ENCODE measurements at places on chromosomes 6 and 20.

GRCh38 chr6:31663961-31664789 is 622 bp downstream of the GPANK1 start:
- no peaks in the 10 kb centered on the region for H3K27me3 ChIP-seq
- DNase-seq, result no peak
- H3K36me3 ChIP-seq, result peaks cover 29% of the 10 kb centered on the region

DNA sequence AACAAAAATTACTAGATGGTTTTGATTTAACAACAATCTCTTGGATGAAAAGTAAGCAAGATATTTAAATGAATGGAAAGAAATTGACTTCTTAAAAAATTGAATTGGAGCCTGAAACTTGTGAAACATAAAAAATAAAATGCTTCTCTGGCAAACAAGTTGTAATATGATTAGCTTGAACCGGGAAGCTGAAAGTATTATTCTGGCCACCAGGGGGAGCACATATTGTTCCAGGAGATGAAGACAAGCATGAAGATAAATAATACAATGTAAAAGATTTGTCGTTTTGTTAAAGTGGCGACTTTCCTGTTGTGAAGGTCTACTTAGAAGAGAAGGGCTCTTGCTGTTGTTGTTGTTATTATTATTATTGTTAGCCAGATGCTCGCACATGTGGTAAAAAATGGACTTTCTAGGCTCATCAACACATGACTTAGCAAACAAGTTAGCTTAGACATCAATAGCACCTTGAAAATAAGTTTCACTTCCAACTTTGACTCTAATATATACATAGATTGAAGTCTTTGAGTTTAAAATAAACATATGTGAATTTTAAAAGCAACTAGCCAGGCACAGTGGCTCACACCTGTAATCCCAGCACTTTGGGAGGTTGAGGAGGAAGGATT is 14.2 kb downstream of the PAX1 start:
- H3K4me3 ChIP-seq, result no peak overlapping the region
- peaks cover 6% of the 10 kb centered on the region for H3K27me3 ChIP-seq
- H3K36me3 ChIP-seq, result no peaks in the 10 kb centered on the region
- no peaks in the 10 kb centered on the region for H3K4me1 ChIP-seq
- no peak for DNase-seq

- no peaks in the 10 kb centered on the region for H3K36me3 ChIP-seq
- no peak overlapping the region for H3K27ac ChIP-seq
- H3K27me3 ChIP-seq, result no peaks in the 10 kb centered on the region
- DNase-seq, result no peak
- no peak overlapping the region for H3K4me3 ChIP-seq
Observed at GRCh38 chr6:150936021-150936555, 70.6 kb downstream of the MTHFD1L start.

- no peak overlapping the region for H3K27ac ChIP-seq
- DNase-seq, result no peak
- no peaks in the 10 kb centered on the region for H3K36me3 ChIP-seq
- no peaks in the 10 kb centered on the region for H3K4me1 ChIP-seq
- no peaks in the 10 kb centered on the region for H3K27me3 ChIP-seq
Observed at GRCh38 chr20:56872620-56873458, 243.7 kb downstream of the TFAP2C start.

- no peak for DNase-seq
- H3K4me3 ChIP-seq, result no peak overlapping the region
- no peaks in the 10 kb centered on the region for H3K27me3 ChIP-seq
- no peaks in the 10 kb centered on the region for H3K4me1 ChIP-seq
Observed at GRCh38 chr6:36414481-36414880, 27.0 kb upstream of the ETV7 start.

- H3K36me3 ChIP-seq, result no peaks in the 10 kb centered on the region
- no peak overlapping the region for H3K27ac ChIP-seq
- H3K4me3 ChIP-seq, result no peak overlapping the region
Observed at GRCh38 chr6:133505681-133506080, 264.5 kb downstream of the EYA4 start.

Measured in effector memory CD4-positive, alpha-beta T cell (primary cell).